ENCODE measurements at places on chromosomes 11 and 22. TPM values are rescaled to one million over a fixed set of nuclear protein-coding genes. Genes with fewer than 3 reads are reported as not detected.

DNA sequence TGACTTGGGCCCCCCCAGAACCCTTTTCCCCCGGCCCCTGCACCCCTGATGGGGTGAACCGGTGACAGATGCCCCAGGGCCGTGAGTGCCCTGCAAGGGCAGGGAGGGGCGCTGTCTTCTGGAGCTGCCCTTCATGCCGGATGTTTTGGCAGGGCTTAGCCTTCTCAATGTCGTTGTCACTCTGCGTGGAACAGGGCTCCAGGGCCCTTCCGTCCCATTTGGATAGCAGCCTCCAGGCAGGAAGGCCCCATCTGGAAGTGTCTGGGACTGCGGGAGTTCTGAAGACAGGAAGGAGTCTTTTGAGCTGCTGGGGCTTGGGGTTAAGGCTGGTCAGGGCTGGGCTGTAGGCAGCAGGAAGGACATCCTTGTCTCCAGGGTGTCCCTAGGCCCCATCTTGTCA, 4.6 kb downstream of the FRMD8 start:
- no peak for DNase-seq

DNA sequence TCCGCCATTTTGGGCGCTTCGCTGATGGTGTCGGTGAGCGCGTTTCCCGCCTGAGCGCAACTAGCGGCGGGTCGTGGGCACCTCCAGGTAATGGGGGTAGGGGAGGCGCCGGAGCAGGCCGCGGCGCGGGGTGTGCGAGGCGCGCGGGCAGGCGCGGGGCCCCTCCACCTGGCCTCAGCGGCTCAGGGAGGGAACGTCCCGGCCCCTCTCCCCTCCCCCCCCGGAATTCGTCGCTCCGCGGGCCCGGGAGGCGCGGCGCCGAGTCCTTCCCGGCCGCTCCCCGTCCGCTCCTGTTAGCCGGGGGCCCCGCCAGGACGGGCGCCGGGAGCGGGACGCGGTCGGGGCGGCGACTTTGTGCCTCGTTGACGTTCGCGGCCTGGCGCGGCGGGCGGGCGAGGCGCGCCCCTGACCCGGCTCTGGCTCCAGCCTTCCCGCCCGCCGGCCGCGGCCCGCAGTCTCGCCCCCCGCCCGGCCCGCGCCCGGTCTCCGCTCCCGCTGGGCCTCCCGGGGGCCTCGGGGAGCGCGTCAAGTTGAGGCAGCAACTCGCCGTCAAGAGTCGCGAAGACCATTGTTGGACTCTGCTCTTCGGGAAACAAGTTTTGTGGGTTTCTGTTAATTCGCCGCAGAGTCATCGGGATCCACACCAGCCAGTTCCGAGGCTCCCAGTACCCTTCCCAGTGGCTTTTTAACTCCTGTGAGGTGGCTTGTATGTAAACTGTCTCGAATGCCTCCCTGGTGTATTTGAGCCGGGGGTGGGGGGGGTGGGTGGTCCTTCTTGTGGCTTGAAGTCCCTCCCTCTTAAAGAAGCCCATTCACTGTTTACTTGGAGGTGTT, at the start of gene PPP6R3:
Gene PPP6R3, plus strand, starts transcription at position 12 of the 834 bp plus-strand sequence. CDS start 76,913 bp downstream, outside the sequence.
- peak; percentile 41 for DNase-seq

GRCh38 chr11:118155776-118156530, 3.3 kb upstream of the SCN4B start:
- DNase-seq = no peak

GRCh38 chr11:56457076-56457475, 16.1 kb downstream of the OR5M3 start:
- no peak for DNase-seq

DNA sequence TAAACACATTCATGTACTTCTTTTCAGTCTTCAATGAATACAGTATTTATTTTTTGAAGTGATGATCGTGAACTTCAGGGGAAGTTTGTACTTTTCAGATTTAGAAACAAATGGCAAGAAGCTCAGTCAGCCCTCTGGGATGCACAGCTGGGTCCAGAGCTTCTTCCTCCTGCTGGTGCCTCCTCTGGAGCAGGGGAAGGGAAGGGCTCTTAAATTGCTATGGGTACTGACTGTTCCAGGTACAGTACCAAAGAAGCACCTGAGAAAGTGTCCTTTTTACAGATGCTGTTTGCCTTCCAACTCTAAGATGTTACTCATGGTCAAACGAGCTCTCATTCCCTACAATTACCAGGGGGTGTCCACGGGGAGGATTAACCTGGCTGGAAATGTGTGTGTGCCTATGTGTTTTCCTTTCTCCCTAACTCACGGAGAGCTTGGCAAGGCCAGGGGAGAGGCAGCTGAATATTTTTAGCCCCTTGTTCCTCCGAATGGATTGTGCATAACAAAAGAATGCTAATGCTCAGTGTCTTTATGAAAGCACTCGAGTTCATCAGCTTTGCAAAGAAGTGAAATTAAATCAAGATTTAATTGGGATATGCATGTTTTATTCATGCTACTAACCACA, 313.7 kb upstream of the CADM1 start:
- DNase-seq = no peak

GRCh38 chr11:95337175-95337957, 106.4 kb upstream of the SESN3 start:
- no peak for DNase-seq

Gene ACTN3
- 0.52 TPM for polyA plus RNA-seq

Gene TMEM138
- polyA plus RNA-seq = 39.4 TPM
